ENCODE measurements at places on chromosomes 13 and 19.

- DNase-seq: no peak
These were observed 574 bp downstream of the ZNF227 start for GRCh38 chr19:44212866-44213346.

- DNase-seq: no peak
These were observed 123.5 kb upstream of the CACNA1A start for GRCh38 chr19:13629687-13630357.

- no peak for DNase-seq
These were observed 698.8 kb downstream of the UQCRFS1 start for GRCh38 chr19:28514166-28514565.

DNA sequence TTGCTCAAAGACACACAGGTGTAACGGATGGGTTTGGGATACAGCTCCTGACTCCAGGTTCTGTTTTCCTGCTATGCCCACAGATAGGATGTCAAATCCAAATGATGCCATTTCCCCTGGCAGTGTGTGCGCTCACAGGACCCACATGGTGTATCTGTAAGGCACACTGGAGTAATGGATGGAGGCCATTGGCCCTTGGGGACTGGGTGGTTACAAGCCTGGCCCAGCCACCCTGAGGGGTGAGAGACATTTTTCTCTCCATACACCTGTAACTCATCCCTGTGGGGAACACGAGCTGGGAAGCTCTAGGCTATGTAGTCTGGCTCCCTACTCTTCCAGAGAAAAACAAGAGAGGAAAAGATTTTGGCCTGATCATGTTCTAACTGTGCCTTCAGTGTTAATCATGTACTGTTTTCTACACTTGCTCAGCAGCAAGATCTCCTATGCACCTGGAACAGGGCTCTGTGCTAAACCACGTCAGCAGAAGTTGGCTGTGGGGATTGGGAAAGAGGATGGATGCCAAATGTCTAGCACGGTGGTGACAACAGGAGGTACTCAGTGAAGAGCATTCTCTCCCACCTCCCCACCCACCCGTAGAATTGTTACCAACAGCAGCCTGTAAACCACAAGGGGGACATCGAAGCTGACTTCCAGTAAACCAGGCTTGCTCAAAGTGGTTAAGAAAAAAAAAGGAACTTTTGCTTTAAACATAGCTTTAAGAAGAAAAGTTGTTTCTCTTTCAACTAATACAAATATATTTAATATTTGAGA, 237.0 kb downstream of the LACC1 start:
- no peak for DNase-seq

GRCh38 chr13:100658363-100658762, 16.2 kb downstream of the TMTC4 start:
- DNase-seq: peak; percentile 34

DNA sequence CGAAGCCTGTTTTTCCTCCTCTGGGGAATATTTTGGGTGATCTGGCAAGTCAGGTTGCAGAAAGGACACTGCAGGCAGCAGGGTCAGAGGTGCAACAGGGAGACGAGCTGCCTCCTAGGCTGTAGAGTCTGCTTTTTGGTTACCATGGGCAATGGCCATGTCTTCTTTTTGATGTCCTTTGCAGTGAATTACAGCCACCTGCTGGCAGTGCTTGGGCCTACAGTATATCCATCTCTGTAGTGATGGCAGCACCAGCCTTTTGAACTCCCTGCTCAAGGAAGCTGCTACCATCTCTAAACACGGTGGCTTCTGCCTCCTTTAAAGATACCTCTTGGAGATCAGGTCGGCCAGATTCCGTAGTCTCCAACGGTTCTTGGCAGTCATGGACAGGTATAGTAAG, 73.9 kb downstream of the WTIP start:
- no peak for DNase-seq

DNA sequence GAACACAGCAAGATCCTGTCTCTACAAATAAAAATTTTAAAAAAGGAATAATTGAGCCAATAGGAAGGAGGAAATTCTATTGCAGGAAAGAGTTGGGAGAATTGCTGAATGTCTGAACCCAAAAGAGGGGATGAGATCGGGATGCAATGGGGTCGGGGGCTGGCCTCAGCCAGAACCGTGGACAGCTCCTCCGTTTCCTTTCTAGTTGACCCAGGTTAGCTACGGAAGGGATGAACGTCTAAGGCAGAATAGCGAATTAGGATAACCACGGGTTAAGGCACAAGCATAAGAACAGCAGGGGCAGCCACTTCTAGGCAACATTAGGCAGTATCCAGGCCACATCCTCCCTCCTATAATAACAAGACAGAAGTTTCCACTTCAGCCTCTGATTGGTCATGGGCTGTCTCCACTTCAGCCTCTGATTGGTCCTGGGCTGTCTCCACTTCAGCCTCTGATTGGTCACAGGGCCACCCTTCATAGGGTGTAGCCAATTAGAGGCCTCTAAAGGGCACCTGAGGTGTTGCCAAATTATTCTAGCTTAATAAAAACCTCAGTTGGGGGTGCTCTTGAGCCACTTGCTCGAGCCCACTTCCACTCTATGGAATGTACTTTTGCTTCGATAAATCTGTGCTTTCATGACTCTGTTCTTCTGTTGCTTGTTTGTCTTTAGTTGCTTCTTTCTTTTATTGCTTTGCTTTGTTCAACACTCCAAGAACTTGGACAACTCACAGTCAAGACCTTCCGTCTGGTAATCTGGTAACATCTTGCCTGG, 24.9 kb upstream of the TPM4 start:
- DNase-seq: peak; percentile 59

GRCh38 chr13:27599845-27600553, 20.3 kb downstream of the LNX2 start:
- DNase-seq: no peak

DNA sequence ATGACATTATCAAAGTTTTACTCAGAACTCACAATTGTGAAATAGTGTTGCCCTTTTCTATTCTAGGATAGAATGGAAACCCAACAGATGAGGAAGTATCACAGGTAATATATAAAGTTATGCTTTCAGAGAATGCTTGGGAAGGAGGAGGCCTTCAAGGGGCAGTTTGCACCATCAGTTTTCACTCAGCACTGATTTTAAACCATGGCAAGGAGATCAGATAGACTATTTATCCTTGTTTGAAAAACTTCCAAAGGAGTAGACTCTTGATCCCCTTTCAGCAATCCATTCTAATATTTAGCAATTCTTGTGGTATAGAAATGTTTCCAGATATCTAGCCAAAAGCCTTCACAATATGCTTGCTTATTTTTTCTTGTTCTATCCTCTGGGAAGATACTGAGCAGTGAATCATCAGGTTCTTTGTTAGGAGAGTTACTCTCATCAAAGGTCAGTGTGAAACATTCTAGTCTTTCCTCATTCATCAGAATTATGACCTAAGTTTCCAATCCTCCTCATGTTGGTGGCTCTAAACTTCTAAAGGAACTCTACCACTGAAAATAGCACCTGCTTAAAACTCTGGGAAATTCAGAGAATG, 3.8 kb downstream of the GPC6 start:
- DNase-seq: no peak

- no peak for DNase-seq
These were observed 16.8 kb downstream of the LHFPL6 start for GRCh38 chr13:39586151-39586550.

DNA sequence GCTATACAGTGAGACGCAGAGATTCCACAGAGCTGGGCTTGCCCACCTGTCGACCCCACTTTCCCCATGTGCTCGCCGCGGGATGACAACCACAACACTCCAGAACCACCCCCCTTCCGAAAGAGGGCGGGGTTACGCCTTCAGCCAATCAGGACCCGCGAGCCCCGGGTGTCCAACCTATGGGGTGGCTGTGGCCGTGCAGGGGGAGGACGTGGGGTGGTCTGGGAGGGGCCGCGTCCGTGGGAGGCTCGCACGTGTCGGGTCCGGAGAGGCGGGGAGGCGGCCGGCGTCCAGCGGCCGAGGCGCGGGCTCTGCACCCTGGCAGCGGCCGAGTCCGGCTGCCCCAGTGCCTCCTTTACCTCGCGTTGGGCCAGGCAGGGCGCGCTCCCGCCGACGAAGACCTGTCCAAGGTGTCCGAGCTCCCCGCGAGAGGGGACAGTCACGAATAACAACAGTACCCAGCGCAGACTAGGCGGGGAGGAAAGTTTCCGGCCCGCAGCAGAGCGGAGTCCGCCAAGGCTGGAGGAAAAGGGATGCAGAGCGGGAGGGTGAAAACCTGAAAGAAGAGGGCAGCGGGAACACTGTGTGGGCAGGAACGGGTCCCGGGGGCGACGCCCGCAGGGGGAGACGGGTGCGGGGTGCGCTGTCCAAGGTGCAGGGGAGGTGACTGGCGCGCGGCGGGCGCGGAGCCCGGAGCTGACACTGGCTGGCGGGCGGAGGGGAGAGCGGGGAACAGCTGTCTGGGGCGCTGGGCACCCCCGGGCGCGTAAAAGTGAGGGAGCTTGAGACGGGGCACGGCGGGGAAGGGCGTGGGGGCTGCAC, 911 bp downstream of the ENOX1 start:
- peak; percentile 41 for DNase-seq

GRCh38 chr13:43014162-43014561, 9.2 kb upstream of the DNAJC15 start:
- DNase-seq: no peak

- DNase-seq: no peak
These were observed 3.8 kb downstream of the NPHS1 start for GRCh38 chr19:35848486-35848885.

GRCh38 chr19:984165-984967, at the start of gene WDR18:
Gene WDR18, plus strand, starts transcription at chr19:984345. Its CDS starts 9 bp downstream, at chr19:984354.
- peak; percentile 94 for DNase-seq

- DNase-seq: no peak
These were observed 22.1 kb downstream of the CACNA1A start for GRCh38 chr19:13484166-13484565.

- DNase-seq: no peak
These were observed 562.1 kb downstream of the TBC1D4 start for GRCh38 chr13:74919914-74920313.

DNA sequence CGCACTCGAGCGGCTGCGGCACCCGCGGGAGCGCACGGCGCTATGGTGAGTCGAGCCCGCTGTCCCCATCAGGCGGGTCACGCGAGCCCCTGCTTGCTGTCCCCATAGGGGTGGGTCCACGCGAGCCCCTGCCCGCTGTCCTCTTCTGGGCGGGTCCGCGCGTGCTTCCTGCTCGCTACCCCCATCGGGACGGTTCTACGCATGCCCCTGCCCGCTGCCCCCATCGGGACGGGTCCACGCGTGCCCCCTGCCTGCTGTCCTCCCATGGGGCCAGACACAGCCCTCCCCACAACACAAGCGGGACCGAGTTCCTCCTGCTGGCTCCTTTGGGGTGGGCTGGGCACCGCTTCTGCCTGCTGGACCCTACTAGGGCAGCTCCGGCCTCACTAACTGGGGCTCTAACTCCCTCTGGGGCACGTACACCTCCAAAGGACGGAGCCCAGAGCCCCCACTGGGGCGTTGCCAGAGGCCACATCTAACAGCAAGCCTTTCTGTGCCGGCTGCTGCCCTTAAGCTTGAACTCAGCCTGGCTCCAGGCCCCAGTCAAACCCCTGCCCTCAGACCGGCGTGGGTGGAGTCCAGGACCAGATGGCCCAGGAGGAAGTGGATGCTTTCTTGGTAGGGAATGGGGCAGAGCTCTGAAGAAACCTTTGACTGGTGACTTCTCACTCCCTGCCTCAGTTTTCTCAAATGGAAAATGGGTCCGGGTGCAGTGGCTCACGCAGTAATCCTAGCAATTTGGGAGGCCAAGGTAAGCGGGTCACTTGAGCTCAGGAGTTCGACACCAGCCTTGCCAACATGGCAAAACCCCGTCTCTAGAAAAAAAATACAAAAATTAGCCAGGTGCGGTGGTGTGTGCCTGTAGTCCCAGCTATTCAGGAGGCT, 722 bp downstream of the COLGALT1 start:
- peak; percentile 61 for DNase-seq

DNA sequence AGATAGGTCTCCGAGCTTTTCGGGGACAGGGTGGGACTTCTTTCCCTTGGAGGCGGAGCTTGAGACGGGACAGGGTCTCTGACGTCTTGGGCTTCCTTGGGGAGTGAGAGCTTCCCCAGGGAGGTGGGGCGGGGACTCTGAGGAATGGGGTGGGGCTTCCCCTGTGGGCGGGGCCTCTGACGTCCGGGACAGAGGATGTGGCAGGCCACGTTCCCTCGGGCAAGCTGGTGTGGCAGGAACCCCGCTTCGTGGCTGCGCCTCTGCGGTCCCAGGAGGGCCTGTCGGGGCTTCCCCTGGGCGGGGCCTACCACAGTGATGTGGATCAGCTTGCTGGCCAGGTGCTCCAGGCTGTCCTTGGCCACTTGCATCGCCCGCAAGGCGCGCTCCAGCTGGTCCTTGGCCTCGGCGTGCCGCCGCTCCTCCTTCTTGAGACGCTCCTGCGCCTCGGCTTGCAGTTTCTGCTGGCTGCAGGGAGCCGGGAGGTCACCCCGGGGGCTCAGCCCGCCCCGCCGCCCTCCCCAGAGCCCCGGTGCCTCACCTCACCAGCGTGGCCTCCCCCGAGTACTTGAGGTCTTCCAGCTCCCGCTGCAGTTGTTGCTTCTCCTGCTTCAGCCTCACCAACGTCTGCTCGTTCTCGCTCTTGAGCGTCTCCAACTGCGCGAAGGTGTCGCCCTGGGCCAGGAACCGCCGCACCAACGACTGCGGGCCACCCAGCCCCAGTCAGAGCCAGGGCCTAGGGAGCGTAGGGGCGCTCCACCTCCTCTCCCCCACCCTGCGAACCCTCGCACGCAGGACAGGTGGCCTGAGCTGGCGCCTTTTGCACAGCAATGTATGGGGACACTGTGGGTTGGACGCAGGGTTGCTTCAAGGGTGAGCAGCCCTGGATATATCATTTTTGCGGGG, 3.3 kb upstream of the RGL3 start:
- peak; percentile 84 for DNase-seq

DNA sequence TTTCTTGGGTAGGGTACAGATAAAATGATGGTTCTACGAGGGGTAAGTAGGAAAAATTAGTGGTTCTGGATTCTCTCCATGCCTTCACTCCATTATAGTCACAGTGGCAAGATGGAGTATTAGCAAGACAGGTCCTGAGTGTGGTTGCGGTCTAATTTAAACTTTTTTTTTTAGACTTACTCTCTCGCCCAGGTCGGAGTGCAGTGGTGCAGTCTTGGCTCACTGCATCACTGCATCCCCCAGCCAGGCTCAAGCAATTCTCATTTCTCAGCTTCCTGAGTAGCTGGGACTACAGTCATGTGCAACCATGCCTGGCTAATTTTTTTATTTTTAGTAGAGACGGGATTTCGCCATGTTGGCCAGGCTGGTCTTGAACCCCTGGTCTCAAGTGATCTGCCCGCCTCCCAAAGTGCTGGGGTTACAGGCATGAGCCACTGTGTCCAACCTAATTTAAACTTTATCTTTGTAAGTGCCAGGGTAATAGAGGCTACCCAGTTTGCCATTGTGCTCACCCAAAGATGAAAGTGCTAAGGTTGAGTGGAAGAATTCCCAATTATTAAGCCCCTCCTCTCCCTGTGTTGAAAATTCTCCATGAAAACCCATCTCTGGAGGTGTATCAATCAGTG, 135.6 kb downstream of the TM9SF2 start:
- no peak for DNase-seq

Data from activated naive CD4-positive, alpha-beta T cell treated with anti-CD3 and anti-CD28 coated beads, Interleukin-2, amount 10 ng/mL, durations not matched to agents 7 days and 5 days (primary cell).